Muscle of leg (tissue), 16 donors: ENCODE measurements at places on chromosomes 12 and 14. TPM values are rescaled to one million over a fixed set of nuclear protein-coding genes. Genes with fewer than 3 reads are reported as not detected.

DNA sequence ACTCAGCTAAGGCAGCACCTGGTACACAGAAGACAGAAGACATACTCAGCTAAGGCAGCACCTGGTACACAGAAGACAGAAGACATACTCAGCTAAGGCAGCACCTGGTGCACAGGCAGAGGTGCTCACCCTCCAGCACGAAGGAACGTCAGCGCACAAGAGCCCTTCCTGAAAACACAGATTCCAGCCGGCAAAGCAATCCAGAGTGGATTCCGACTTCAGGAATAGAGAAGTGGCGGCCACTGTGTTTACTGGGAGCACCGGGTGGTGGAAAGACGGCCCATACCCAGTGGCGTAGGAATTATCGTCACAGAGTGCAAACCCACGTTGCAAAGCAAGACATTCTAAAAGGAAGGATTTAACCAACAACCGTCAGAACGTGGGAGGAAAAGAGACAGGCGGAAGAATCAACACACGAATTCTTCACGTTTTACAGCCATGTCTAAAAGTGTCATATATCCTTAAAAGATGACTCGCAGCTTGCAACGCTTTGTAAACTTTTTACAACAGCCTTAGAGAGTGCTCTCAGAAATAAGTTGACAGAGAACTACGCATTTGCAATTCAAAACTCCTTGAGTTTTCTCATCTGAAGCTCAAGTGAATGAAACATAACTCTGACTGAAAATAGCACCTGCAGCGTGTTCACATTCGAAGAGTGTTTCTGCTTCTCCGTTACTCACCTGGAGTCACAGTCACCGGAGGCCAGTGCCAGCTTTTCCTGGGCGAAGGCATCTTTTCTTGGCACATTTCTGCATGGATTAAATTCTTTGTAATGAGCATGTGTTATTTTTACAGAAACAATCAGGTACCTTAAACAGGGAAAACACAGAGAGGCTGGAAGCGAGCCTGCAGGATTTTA is 55.8 kb upstream of the GALNT9 start:
- H3K27ac ChIP-seq: no peak overlapping the region
- H3K4me3 ChIP-seq: no peak overlapping the region
- H3K4me1 ChIP-seq: peaks cover 7% of the 10 kb centered on the region
- peaks cover 58% of the 10 kb centered on the region for H3K27me3 ChIP-seq

Gene MAP3K9
- total RNA-seq: 0.13 TPM

DNA sequence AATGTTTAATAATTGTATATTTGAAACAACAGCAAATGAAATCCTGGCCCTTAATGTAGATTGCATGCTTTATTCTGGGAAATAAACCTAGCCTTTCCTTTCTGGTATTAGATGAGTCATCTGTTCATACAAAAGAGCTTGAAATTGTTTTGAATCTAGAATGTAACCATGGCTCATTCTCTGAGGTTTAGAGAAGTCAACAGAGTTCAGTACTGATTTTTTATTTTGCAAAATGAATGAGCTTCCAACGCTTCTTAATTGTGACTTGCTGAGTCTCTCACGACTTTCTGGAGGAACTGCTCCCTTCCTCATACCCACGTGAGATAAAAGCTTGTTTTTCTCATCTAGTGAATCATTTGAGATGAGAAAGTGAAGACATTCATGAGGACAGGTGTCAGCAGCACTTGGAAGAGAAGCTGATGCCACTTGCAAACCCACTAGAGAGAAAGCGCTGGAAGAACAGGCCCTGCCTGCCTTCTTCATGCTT is 509.6 kb downstream of the VRK1 start:
- H3K27ac ChIP-seq: no peak overlapping the region
- no peaks in the 10 kb centered on the region for H3K4me1 ChIP-seq
- no peaks in the 10 kb centered on the region for H3K36me3 ChIP-seq
- no peak overlapping the region for H3K4me3 ChIP-seq
- no peaks in the 10 kb centered on the region for H3K27me3 ChIP-seq

DNA sequence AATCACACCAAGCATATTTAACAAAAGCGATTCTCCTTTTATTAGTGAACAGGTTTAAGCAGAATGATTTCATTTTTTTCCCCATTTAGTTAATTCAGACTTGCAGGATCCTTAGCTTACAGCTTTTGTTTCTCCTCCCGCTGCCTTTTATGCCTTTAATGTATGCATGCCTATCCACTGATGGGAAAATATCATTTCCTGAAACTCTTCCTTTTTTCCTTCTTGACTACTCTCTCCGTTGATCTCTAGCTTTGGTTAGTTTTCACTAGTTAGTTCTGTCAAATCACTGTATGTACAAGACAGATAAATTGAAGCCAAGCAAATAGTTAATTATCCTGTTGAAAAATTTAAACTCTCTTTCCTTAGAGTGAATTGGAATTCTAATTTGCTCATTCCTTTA is 26.3 kb downstream of the NKX2-1 start:
- peaks cover 5% of the 10 kb centered on the region for H3K27me3 ChIP-seq
- H3K4me1 ChIP-seq: no peaks in the 10 kb centered on the region
- H3K4me3 ChIP-seq: no peak overlapping the region
- H3K36me3 ChIP-seq: no peaks in the 10 kb centered on the region
- no peak for DNase-seq

GRCh38 chr14:91114079-91115065 is 499 bp downstream of the DGLUCY start:
- H3K36me3 ChIP-seq: peaks cover 4% of the 10 kb centered on the region
- no peaks in the 10 kb centered on the region for H3K27me3 ChIP-seq
- peaks cover 26% of the 10 kb centered on the region for H3K4me1 ChIP-seq
- DNase-seq: peak; percentile 87
- H3K4me3 ChIP-seq: peak overlapping the region; percentile 63

Gene GZMH
- total RNA-seq: 0.40 TPM

Gene MOAP1
- 27.0 TPM for total RNA-seq

Gene KRT6C
- not detected for total RNA-seq

DNA sequence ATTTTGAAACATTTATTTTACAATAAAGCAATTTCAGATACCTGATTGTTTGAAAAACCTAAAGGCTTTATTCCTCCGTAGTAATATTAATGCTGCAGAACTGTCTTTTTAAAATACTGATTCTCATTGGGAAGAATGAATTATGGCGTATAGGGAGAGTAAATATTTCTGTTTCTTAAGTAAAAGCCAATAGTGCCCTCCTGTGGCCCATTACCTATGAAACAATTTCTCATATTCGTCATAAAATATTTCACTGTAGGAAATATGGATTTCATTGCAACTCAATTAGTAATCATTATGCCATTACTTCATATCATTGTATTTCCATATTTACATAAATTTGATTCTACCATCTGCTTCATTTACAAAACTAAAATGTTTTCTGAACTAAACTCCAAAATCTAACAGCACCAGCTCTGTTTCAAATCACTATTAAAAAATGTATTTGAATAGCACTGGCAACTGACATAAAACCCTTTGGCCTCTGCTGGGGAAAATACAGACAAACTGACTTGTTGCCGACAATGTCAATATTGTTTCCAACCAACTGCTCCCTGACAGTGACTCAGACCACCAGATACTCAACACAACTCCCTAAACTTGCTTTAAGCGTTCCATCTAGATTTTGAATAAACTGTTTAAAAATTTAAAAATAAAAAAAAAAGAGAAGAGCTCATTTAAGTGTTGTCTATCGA is 290.3 kb downstream of the NAV3 start:
- peaks cover 7% of the 10 kb centered on the region for H3K36me3 ChIP-seq
- no peak overlapping the region for H3K4me3 ChIP-seq

Gene SLC48A1
- total RNA-seq: 11.3 TPM

GRCh38 chr12:64995816-64996215 is 125.3 kb downstream of the WIF1 start:
- H3K4me3 ChIP-seq: no peak overlapping the region
- H3K27ac ChIP-seq: no peak overlapping the region
- H3K4me1 ChIP-seq: no peaks in the 10 kb centered on the region
- H3K36me3 ChIP-seq: no peaks in the 10 kb centered on the region
- no peak for DNase-seq

Gene FGF23
- total RNA-seq: 0.04 TPM

- no peaks in the 10 kb centered on the region for H3K36me3 ChIP-seq
- H3K27ac ChIP-seq: no peak overlapping the region
- no peak overlapping the region for H3K4me3 ChIP-seq
Observed at GRCh38 chr14:101499513-101499912, 61.8 kb upstream of the DIO3 start.

DNA sequence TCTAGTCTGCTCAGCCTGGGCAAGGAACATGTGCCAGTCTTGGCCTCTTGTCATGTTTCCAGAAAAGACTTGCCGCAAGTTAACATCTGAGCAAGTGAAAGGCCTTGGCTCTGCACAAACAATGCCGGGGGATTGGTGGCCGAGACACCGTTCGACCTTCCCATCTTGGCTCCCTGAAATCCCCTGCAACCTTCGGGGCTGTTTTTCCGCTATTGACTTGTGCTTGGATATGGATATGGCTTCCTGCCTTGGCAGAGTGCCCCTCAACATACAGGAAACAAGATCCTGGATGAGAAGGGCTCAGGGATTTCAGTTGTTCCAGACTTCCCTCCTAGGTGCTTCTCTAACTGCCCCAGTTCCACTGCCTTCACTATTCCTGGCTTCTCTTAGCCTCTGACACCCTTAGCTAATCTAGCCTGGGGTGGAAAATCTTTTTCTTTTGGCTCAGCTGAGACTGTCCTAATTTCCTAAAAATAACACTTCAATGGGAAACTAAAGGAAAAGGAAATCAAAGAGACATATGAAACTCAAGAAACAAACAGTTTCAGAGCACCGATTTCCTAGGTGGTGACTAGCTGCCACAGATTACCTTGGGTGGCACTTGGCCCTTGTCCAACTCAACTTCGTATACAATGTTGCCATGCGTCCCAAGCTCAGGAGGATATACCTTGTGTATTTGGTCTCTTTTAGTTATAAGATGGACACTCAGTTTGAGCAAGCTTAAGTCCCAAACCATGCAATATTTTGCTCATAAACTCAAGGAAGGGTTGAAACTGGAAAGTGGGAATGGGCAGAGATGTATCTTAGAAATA is 33.9 kb downstream of the RDH12 start:
- peaks cover 29% of the 10 kb centered on the region for H3K4me1 ChIP-seq
- DNase-seq: peak; percentile 76
- no peak overlapping the region for H3K4me3 ChIP-seq
- H3K27me3 ChIP-seq: no peaks in the 10 kb centered on the region

Gene TMEM63C
- total RNA-seq: 0.71 TPM

Gene TFCP2
- total RNA-seq: 18.3 TPM

- H3K4me1 ChIP-seq: no peaks in the 10 kb centered on the region
- no peaks in the 10 kb centered on the region for H3K36me3 ChIP-seq
- H3K4me3 ChIP-seq: no peak overlapping the region
- DNase-seq: no peak
Observed at GRCh38 chr12:9902539-9903228, 21.4 kb downstream of the KLRF2 start.
